ENCODE measurements at places on chromosomes 5 and 9.

- peak; percentile 11 for DNase-seq
Observed at GRCh38 chr5:81717226-81717625, 33.7 kb downstream of the SSBP2 start.

DNA sequence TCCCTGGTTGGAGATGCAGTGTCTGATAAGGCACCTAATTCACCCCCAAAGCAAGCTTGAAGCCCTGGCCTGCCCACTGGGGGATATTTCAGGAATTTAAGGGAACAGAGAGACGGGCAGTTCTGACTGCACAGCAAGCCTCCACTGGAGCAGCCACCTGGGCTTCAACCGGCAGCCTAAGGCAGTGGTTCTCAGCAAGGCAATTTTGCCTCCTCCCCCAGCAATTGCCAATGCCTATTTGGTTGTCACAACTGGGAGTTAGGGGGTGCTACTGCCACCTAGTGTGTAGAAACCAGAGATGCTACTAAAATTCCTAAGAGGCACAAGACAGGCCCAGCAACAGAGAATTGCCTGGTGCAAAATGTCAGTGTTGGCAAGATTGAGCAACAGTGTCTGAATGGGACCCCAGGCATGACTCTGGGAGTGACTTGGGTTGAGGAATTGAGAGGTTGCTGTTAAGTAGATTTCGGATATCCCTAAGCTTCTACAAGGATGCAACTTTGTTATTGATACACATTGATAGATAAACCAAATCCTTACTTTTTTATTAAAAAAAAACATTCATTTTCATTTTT, 58.7 kb upstream of the CTSL start:
- DNase-seq: no peak

DNA sequence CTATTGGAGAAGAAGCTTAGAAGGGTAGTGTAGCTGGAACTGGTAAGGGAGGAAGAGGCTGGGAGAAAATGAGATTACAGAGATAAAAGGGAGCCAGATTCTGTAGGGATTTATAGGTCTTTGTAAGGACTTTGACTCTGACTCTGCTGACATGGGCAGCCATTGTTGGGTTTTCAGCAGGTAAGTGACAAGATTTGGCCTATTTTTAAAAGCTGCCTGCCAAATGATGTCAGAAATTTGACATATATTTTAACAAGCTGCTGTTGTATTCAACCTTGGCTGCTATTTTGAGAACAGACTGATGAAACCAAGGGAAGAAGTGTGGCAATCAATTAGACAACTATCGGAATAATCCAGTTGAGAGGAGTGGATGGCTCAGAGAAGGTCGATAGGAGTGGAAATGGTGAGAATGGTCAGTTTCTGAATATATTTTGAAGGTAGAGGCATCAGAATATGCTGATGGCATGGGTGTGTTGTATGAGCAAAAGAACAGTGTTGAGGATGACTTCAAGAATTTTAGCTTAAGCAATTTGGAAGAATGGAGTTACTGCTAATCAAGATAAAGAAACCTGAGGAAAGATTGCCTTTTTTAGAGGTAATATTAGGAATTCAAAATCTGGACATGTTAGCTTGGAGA, 56.8 kb downstream of the KCTD16 start:
- no peak for DNase-seq

- DNase-seq: no peak
Observed at GRCh38 chr5:91200692-91201091, 182.4 kb downstream of the ARRDC3 start.

DNA sequence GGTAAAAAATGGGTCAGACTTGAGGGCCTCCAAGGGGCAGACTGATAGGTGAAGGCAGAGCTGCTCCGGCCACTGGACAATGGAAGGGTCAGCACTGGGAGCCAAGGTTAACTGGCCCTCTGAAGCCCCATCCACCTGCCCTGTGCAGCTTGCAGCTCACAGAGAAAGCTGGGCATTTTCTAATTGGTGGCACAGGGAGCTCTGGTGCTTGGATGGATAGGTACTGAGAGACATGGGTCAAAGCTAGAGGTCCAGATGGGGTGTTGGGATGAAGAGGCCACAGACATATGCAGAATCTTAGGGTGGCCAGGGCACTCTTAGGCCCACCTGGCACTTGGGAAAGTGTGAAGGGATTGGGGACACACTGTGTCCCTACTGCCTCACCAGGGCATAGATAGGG, 29.5 kb upstream of the SARDH start:
- DNase-seq: no peak

- DNase-seq: no peak
Observed at GRCh38 chr5:179452356-179453230, 97.8 kb upstream of the RUFY1 start.

GRCh38 chr9:95181226-95181818, 136.2 kb downstream of the FANCC start:
- peak; percentile 37 for DNase-seq

DNA sequence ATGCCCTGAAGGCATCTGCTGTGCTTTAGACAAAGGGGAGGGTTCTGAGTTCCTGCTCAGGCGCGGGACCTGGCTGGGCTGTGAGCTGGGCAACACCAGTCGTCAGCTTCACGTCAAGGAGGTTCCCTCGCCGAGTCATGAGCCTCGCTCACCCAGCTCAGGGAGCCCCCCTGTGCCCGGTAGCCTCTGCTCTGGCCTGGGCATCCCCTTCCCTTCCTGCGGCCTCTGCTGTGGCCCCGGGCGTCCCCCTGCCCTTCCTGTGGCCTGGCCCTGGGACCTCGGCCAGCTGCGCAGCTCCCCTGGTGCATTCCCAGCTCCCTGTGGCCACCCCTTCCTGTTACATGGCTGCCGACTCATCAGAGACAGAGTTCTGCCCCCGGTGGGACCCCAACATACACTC, 29.8 kb downstream of the TERT start:
- no peak for DNase-seq

- DNase-seq: no peak
Observed at GRCh38 chr5:35035271-35035670, 12.5 kb downstream of the AGXT2 start.

DNA sequence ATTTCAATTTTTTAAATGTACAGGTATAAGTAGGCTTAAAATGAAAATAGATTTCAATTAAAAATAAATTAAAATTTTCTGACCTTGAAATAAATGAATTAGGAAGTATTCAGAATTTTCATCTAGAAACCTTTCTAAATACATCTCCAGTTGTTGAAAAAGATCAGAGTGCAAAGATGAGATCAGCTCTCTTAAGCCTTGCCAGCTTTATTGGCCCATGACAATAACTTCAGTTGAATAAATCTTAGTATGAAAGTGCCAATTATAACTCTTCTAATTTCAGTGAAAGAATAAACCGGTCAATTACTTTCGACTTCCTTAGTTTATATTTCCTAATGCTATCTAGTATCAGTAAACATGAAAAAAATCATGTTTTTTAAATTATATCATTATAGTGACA, 117.4 kb downstream of the FBXL17 start:
- no peak for DNase-seq

- no peak for DNase-seq
Observed at GRCh38 chr5:123802298-123802951, 290.4 kb downstream of the CSNK1G3 start.

DNA sequence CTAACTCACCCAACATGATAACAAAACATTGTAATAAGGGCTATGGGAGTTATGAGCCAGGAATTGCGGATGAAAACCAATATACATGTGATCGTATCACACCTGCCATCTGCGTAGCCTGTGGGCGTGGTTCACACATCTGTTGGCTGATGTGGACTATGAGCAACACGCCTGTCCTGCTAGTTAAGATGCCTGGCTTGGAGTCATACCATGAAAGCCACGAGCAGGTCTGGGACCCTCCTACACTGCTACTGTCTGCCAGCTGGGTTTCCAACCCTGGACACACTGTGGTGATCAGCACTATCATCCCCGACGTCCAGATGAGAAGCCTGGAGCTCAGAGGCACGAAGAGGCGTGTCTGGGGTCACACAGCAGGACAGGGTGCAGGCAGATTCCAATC, 40.2 kb downstream of the STK10 start:
- no peak for DNase-seq

GRCh38 chr9:134970719-134971118, 53.0 kb upstream of the FCN1 start:
- DNase-seq: no peak

DNA sequence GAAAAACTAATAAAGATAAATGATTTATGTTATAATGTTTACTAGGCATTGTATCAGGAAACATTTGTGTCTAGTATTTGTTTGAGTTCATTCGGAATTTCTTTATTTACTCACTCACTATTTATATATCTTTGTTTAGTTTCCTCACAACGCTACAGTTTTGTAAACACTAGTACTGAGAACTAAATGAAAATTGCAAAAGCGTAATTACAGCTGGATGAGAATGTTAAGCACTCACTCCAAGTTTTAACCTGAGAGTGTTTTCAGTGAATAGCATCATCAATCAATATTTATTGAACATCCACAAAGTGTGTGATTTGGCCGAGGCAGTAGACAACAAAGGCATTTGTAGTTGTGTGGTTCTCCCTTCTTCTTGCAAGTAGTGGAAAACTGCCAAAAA, 969.6 kb upstream of the DMAC1 start:
- no peak for DNase-seq

GRCh38 chr5:38639377-38640358, 83.2 kb upstream of the LIFR start:
- DNase-seq: no peak

DNA sequence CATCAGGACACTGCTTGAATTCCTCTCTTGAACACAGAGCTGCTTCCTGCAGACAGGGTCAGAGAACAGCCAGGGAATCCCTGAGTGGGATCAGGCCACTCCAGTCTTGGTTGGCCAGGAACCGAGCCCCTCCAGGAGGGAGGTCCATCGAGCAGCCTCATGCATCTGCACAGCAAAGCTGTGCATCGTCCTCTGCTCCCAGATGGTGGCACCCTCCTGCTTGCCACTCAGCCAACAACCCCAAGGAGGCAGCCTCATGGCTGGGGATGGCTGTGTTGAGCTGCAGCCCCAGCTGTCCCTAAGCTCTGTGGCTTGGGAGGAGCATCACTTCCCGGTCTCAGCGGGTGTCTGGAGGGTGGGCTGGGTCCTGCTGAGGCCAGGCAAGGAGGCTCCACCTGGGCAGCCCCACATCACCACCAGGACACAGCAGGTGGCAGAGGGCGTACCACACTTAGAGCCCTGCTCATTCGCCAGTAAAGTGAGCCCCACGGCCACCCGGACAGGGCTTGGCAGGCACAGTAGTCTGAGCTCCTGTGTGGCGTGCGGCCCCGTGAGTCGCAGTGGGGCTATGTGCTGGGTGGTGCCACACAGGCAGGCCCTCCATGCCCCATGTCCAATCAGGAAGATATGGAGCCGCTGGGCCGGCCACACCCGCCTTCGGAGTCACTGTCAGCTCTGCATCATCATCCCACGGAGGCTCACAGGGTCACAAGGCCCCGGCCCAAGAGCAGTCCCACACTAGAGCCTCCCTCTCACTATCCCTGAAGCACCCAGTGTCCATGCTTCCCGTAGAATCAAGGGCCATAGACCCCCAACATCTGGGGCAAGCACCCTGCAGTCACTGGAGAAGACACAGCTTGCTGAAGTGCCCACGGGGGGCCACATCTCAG, 11.9 kb downstream of the LPCAT1 start:
- peak; percentile 88 for DNase-seq

DNA sequence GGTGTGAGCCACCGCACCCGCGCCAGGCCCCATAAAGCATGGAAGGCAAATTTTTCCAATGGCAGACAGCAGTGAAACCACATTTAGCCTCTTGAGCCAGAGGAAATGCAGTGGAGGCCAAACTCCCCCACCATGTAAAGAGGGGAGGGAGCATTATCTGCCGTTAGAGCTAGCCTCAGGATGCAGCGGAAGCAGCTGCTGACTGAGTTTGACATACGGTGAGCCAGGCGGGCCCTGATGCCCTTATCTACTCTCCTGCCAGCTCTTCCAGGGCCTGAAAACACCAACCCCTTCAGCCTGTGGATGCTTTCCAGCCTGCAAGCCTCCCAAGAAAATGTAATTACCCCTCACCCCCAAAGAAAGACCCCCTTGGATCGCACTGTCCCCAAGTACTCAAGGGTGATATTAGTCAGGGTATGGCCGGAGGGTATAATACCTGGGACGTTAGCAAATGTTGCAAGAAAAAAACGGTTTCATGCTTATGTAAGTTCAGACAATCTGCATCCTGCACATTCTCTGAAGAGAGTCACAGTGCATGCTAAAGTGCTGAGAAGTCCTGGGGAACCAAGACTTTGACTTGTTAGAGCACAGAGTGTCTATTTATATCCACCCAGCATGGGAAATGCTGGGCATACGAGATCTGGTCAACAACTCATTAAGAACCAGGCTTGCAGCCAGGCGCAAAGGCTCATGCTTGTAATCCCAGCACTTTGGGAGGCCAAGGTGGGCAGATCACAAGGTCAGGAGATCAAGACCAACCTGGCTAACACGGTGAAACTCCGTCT, 11.3 kb upstream of the GGTA1 start:
- no peak for DNase-seq

GRCh38 chr9:6782981-6783380, 25.2 kb downstream of the KDM4C start:
- no peak for DNase-seq

DNA sequence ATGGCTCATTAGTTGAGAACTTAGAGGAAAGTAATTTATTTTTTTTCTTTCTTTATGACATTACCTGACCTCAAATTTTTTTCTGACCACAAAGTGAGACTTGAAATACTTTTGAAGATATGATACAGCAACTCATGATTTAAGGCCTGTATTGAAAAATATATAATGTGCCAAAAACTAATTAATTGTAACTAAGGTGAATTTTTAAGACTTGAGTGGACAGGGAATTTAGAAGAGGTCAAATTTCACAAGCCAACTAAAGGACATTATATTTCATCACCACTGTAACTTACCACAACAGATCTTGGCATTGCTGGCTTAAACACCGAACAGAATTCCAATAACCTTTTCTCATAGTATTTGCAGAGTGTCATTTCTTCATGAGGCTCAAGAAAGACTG, 1.8 kb downstream of the CCNH start:
- peak; percentile 61 for DNase-seq

DNA sequence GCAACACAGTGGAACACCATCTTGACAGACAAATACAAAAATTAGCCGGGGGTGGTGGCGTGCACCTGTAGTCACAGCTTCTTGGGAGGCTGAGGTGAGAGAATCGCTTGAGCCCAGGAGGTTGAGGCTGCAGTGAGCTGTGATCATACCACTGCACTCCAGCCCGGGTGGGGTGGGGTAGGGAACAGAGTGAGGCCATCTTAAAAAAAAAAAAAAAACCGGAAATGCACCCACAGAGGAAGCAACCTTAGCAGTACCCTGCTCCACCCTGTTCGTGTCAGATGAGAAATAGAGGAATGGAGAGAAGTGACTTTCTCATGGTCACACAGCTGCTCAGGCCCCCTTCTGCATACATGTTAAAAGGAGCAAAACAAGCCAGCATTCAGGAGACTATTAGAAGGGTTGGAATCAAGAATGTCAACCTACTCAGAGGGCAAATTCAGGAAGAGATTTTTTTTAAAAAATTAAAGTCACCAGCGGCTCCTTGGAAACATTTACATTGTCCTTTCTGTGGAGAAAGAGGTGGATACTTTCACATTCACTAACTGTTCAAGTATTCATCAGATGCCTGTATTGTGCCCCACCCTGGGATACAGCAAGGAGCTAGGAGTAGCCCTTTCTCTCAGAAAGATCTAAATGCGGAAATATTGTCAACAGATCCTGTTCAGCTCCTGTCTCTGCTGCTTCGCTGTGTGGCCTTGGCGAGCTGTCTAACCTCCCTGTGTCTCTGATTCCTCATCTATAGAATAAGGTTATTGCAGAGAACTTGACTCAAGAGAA, 41.0 kb downstream of the CYFIP2 start:
- no peak for DNase-seq

GRCh38 chr5:124806373-124807077, 60.1 kb upstream of the ZNF608 start:
- peak; percentile 35 for DNase-seq

- no peak for DNase-seq
Observed at GRCh38 chr9:10208691-10209069, 404.1 kb downstream of the PTPRD start.

GRCh38 chr9:15469406-15469805, 41.4 kb downstream of the PSIP1 start:
- DNase-seq: no peak

Measured in AG08395 (cell line).